Anterior cingulate cortex (tissue), 58 donors: ENCODE measurements at places on chromosomes 12 and 14.

- DNase-seq, result no peak
These were observed 14.9 kb downstream of the DCAF5 start for GRCh38 chr14:69137843-69138535.

GRCh38 chr14:49221316-49221715 is 364.9 kb downstream of the RPS29 start:
- no peak for DNase-seq

DNA sequence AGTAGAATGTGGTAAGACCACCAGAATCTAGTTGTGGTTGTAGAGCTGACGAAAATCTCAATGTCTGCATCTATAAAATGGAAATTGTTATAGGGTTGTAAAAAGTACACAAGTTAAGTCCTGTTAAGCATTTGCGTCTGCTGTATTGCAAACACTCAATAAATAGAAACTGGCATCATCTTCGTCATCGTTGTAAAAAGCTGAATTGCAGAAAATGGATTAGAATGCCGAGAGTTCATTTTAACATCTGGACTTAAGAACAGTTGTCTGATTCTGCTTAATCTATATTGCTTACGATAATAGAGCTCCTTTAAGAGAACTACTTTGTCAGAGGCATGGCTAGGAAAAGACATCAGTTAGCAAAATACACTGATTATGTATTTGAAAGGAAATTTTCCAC is 33.2 kb downstream of the KCNMB4 start:
- no peak for DNase-seq

GRCh38 chr12:53133722-53134121 is 30.4 kb downstream of the SOAT2 start:
- DNase-seq, result no peak

DNA sequence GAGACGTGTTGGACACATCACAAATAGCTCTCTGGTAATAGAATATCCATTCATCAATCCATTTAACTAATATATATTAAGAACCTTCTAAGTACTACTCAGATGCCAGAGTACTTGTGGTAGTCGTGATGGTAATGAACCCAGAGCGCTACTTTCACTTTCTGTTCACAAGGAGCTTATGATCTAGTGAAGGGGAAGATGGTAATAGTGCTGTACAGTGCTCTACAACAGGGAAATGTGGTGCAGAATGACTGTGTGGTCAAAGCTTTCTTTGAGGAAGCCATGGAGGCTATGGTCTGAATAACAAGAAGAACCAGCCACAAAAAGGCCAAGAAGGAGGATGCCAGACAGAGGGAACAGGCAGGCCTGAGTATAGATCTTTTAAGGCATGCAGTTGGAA is 212.0 kb downstream of the PTPRO start:
- DNase-seq, result no peak

- DNase-seq, result no peak
These were observed 19.0 kb upstream of the ANKRD9 start for GRCh38 chr14:102528431-102529170.

GRCh38 chr14:28406196-28406595 is 360.4 kb upstream of the FOXG1 start:
- no peak for DNase-seq

- no peak for DNase-seq
These were observed 376.4 kb upstream of the DDHD1 start for GRCh38 chr14:53529519-53529918.
